ENCODE measurements at places on chromosomes 2 and 18. TPM values are rescaled to one million over a fixed set of nuclear protein-coding genes. Genes with fewer than 3 reads are reported as not detected.

- peak; percentile 95 for DNase-seq
These were observed 39.6 kb downstream of the HS1BP3 start for GRCh38 chr2:20611077-20611843.

GRCh38 chr18:57390044-57390443 is 37.7 kb downstream of the ST8SIA3 start:
- DNase-seq = no peak

GRCh38 chr2:139867601-139868226 is 1087.5 kb upstream of the NXPH2 start:
- DNase-seq = no peak

DNA sequence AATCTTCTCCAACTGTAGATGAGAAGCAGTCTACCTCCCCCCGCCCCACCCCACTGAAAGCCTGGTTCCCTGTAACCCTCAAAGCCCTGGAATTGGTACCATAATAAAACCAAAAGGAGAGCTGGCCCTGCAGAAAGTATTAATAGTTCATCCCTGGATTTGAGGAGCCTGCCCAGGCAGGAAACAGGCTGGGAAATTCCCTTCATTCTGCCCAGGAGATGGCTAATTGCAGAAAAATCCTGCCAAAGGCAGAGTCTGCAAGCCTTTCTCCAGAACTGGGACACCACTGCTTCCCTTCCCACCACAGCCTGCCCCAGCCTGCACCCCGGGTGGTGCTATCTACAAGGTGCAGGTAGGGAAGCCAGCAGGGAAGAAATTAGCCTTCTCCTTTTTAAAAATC is 16.3 kb downstream of the GKN2 start:
- DNase-seq = no peak

GRCh38 chr18:79754831-79755351 is 42.8 kb upstream of the KCNG2 start:
- DNase-seq = peak; percentile 60

- DNase-seq = no peak
These were observed 32.8 kb downstream of the SRBD1 start for GRCh38 chr2:45578056-45578843.

DNA sequence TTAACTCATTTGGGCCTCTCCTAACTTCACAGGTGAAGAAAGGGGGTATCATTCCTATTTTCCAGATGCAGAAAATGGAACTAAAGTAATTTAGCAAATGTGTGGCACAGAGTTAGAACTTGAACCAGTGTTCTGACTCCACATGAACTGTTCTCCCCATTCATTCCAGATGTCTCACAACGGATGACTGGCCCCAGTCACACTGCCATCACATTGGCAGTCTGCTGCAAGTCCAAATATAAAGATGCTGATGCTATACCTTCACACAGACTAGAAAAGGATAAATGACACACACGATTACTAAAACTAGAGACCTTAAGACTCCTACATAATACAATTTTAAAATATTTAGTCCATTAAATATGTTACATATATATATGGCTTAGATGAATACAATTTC is 195.7 kb downstream of the NBAS start:
- DNase-seq = no peak

DNA sequence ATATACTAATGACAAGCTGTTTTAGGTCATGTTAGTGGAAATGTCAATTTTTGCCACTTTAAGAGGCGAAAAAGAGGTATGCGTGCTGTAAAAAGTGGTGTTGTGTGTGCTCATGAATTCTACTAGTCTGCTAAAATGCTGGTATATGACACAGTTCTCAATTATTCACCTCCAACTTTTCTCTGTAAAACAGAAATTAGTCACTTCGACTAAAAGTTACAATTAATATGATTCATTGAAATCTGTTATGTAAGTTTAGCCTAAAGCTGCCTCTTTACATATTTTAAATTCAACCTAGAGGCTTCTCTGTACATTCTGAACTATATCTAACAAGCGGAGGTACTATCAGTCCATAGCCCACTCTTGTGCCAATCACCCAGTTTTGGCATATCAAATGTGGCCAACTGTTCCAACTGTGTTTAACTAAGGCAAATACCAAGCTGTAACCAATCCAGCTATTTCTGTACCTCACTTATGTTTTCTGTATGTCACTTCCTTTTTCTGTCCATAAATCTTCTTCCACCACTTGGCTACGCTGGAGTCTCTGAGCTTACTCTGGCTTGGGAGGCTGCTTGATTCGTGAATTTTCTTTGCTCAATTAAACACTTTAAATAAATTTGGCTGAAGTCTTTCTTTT is 20.8 kb downstream of the BAZ2B start:
- no peak for DNase-seq

GRCh38 chr2:45406621-45407020 is 204.4 kb downstream of the SRBD1 start:
- DNase-seq = no peak

DNA sequence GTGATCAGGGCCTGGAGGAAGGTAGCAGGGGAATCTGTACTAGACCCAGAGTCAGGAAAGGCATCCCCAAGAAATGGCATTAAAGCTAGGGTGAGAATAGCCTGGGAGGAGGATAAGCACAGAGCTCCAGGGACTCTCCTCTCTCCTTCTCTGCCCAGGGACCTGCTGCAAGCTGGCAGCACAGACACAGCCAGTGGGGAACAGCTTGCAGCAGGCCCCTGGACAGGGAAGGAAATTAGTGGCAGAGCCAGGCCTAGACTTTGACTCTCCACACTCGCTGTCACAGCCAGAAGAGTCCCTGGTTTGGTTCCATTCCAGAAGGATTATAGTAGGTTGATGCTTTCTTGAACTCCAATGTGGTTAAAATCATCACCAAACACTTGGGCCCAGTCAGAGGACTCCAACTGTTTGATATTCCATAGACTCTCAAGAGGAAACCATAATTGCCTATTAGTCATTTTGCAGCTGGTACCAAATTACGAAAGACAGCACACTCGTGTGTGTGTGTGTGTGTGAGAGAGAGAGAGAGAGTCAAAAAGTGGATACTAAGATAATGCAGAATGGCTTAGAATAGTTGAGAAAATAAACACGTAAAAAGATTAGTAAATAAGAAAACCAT is 95.5 kb upstream of the ATP8B1 start:
- no peak for DNase-seq

DNA sequence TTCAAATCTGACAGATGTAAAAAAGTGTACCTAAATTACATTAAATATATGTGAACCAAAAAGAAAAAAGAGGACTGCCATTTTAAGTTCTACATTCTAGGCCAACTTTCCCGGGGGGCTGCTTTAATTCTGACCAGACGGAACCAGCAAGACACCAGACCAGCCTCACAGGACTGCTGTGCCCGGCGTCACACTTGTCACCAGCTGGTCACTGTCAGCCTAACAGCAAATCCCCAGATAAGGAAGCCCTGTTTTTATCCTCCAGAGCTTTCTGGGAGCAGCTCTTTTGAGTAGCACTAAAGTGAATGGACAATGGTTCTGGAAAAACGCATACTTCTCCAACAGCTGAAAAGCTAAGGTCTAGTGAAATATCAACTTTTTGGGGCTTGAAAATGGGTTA is 35.6 kb downstream of the CYB5A start:
- DNase-seq = no peak

- peak; percentile 44 for DNase-seq
These were observed 80.1 kb upstream of the CTDP1 start for GRCh38 chr18:79599441-79599931.

GRCh38 chr2:207935991-207936370 is 89.3 kb downstream of the PLEKHM3 start:
- DNase-seq = no peak

DNA sequence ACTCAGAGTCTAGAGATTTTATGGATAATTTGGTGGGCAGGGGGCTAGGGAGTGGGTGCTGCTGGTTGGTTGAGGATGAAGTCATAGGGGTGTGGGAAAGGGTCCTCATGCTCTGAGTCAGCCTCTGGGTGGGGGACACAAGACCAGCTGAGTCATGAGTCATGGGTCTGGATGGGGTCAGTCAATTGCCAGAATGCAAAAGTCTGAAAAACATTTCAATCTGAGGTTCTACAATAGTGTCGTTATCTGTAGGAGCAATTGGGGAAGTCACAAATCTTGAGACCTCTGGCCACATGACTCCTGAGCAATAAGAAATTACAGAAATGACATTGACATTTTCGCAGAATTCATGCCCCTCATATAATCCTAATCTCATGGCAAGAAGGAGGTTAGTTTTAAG is 15.1 kb downstream of the NMS start:
- DNase-seq = no peak

DNA sequence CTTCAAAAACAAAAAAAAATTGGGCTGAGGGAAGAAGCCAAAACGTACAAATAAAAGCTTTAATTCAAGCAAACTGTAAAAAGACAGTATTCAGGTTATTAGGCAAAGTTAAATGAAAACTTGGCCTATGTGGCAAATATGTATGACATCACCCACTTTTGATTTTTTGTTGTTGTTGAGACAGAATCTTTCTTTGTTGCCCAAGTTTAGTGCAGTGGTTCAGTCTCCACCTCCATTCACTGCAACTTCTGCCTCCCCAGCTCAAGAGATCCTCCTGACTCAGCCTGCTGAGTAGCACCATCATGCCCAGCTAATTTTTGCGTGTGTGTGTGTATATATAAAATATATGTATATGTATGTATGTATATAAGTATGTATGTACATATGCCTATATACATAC is 440.4 kb upstream of the NRXN1 start:
- DNase-seq = no peak

DNA sequence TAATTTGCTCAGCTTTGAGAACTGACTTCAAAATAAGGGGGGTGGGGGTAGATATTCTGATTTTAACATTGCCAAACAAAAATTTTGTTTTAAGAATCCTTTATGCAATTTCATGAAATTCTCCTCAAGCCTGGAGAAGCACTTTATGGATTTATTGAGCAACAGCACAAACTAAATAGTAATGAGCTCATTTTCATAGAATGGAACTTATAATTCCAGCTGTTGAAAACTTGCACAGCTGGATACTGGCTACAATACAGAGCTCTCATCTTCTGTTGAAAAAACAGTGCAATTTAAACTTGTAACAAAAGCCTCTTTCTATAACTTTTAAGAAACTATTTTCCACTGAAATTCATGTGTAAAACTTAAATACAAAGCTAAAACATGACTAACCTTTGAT is 137.6 kb upstream of the FN1 start:
- DNase-seq = no peak

- DNase-seq = no peak
These were observed at the start of gene NXPH2 for GRCh38 chr2:138779781-138780445. NXPH2 (minus strand) TSS chr2:138780390; CDS start chr2:138780241, 149 bp downstream.

Gene ERBB4
- 0.33 TPM for total RNA-seq

Gene IKZF2
- 5.5 TPM for total RNA-seq

Gene FSHR
- not detected for total RNA-seq

Gene HAAO
- total RNA-seq = 2.5 TPM

Gene EPHA4
- total RNA-seq = 50.7 TPM

Gene CDH19
- 48.2 TPM for total RNA-seq

Gene RAX
- not detected for total RNA-seq

Gene RFX8
- total RNA-seq = not detected

Gene IGFBP2
- total RNA-seq = 30.7 TPM

Gene COL4A4
- total RNA-seq = 1.2 TPM

Gene TSPYL6
- total RNA-seq = not detected
